ENCODE measurements at places on chromosomes 1 and 21.

DNA sequence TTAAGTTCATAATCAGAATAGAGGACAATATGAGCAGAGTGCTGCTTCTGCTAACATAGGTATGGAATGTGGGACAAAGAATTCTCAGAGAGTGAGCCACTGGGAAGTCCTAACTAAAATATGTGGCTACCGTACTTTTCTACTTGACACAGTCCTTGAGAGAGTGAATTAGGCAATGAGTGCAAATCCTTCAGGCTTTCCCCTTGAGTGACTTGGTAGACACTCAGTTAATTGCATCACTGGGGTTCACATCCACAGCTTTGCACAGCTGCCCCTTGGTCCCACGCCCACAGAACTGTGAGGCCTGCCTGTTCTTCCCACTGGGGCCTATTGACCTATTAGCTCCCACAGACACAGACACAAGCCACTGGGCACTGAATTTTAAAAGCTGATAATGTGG lies 40.5 kb upstream of the PAXBP1 start:
- DNase-seq: no peak

GRCh38 chr1:227886993-227887696 lies 60.6 kb downstream of the WNT9A start:
- DNase-seq: peak; percentile 50

- DNase-seq: no peak
These were observed 16.0 kb downstream of the SH3BGR start for GRCh38 chr21:39467746-39468145.

GRCh38 chr1:153348511-153349362 lies at the start of gene PGLYRP4:
TSS of gene PGLYRP4 (minus strand) at chr1:153348841. CDS start at chr1:153347932, 909 bp downstream.
- no peak for DNase-seq

- no peak for DNase-seq
These were observed 78.3 kb downstream of the NUF2 start for GRCh38 chr1:163399976-163400601.

GRCh38 chr1:53368314-53369033 lies 40.6 kb upstream of the LRP8 start:
- DNase-seq: no peak

All from fibroblast of skin of right quadriceps (primary cell).